CD4-positive, alpha-beta memory T cell (primary cell): ENCODE measurements at places on chromosomes 12 and 14.

DNA sequence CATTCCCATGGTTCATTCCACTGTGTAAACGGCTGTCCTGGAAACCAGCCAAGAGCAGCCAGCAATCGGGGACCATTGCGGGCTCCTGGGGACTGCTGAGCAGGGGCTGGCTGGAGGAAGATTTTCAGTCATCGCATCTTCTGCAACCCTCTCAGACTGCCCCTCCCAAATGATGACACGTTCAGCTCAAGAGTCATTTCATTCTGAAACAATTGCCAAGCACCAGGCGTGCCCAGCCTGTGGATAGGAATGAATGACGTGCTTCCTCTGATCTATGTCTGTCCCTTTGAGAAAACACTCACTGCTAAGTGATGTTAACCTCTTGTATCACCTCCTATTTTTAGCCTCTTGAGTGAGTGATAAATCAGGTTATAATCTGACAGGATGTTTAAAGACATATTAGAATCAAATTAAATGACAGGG lies 62.0 kb downstream of the NDUFA12 start:
- DNase-seq: peak; percentile 35

DNA sequence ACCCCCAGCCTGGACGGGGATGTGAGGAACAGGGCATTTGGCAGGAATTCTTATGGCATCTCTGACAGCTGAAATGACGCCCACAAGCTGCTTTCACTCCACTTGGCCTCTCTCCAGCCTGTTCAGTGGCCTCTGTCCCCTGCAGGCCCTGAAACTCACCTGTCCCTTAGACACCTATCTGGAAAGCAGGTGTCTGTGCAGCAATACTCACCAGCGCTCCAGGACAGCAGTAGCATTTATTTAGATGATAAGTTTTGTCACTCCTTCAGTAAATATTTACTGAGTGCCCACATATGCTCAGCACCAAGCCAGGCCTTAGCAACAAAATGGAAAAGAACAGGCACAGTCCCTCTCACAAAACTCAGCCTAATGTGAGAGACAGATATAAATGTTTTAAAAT lies 311.1 kb upstream of the FKBP4 start:
- no peak for DNase-seq

GRCh38 chr14:105161309-105161708 lies 7.3 kb downstream of the JAG2 start:
- DNase-seq: no peak

GRCh38 chr14:58899317-58899713 lies 261.6 kb downstream of the DACT1 start:
- no peak for DNase-seq

GRCh38 chr12:91846466-91847055 lies 299.1 kb downstream of the BTG1 start:
- DNase-seq: no peak
